ENCODE measurements at places on chromosomes 7 and 10.

DNA sequence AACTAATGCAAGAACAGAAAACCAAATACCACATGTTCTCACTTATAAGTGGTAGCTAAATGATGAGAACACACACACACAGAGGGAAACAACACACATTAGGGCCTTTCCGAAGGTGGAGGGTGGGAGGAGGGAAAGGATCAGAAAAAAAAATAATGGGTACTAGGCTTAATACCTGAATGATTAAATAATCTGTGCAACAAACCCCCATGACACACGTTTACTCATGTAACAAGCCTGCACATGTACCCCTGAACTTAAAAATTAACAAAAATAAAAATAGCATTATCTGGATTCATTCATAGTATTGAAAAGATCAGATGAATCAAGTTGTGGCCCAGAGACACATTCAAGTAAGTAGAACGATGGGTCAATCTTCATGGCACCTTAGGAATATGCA lies 159.5 kb upstream of the POT1 start:
- H3K27ac ChIP-seq = no peak overlapping the region
- H3K4me1 ChIP-seq = no peaks in the 10 kb centered on the region
- no peaks in the 10 kb centered on the region for H3K27me3 ChIP-seq
- no peaks in the 10 kb centered on the region for H3K36me3 ChIP-seq
- H3K4me3 ChIP-seq = no peak overlapping the region
- no peak for DNase-seq

DNA sequence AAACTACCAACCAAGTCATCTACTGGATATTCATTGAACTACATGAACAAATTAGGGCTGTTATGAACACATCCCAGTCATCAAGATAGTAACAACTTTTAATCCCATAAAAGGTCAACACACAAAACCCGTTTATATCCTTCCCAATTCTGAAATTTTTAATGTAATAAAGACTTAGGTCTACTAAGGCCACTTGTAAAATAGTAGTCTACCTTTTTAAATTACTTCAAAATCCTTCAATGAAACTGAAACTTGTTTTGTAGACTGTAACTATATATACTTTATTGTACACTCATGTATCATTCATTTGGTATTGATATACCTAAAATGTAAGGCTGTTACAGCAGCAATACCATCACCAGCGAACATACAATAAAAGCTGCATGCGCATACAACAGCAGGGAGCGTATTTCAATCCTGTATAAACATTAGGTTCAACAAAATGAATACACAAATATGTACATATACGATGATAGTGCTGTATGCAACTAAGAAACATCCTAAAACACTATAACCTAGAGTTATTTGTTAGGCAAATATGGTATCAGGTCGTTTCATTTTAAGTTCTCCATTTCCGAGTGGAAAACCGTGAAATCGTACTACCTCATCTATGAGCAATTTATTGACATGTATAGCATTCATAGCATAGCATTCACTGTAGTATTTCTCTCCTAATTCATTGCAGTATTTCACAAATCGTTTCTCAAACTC lies 973 bp downstream of the ATAD1 start:
- DNase-seq = no peak
- peak overlapping the region; percentile 92 for H3K4me3 ChIP-seq
- no peaks in the 10 kb centered on the region for H3K36me3 ChIP-seq
- no peaks in the 10 kb centered on the region for H3K4me1 ChIP-seq
- no peaks in the 10 kb centered on the region for H3K27me3 ChIP-seq
- peak overlapping the region; percentile 85 for H3K27ac ChIP-seq

- DNase-seq = no peak
- H3K27me3 ChIP-seq = no peaks in the 10 kb centered on the region
- no peaks in the 10 kb centered on the region for H3K36me3 ChIP-seq
- no peak overlapping the region for H3K4me3 ChIP-seq
These were observed 39.3 kb downstream of the VWA2 start for GRCh38 chr10:114278140-114278883.

GRCh38 chr7:26815426-26815825 lies 49.0 kb downstream of the SKAP2 start:
- H3K36me3 ChIP-seq = no peaks in the 10 kb centered on the region
- H3K4me3 ChIP-seq = no peak overlapping the region
- H3K27me3 ChIP-seq = no peaks in the 10 kb centered on the region
- H3K4me1 ChIP-seq = no peaks in the 10 kb centered on the region
- DNase-seq = no peak

DNA sequence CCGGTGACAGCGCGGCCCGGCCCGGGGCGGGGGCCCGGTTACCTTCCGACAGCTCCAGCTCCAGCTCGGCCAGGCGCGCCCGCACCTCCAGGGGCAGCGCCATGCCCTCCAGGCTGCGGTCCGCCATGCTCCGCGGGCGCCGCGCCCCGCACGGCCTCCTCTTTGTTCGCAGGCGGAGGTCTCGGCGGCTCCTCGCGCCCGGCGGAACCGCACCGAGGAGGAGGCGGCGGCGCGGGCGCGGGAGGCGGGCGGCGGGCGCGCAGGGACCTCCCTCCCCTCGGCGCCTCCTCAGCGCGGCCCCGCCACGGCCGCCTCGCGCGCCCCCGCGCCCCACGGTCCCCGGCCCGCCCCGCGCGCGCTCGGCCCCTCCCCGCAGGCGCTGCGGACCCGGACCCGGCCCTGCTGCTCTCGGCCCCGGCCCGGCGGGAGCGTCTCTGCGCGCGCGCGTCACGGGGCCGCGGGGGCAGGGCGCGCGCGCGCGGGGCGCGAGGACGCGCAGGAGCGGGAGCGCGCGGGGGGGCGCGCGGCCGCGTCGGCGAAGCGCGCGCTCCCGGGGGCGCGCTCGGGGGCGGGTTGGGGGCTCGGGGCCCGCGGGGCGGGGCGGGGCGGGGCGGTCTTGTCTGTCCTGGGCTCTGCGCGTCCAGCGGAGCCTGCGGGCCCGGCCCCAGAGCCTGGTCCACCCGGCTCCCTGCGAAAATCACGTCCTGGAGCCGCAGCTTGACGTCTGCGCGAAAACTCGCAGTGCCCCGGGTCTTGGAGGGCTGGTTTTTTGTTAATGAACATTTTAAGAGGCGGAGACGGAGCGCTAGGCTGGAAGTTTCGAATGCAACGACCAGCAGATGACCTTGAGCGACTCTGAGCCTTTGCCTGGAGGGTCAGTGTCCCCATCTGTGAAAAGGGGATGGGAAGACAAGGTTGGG lies at the start of gene DIP2C:
TSS of gene DIP2C (minus strand) at position 217 of the 920 bp plus-strand sequence. CDS start at position 127, 90 bp downstream.
- no peaks in the 10 kb centered on the region for H3K36me3 ChIP-seq
- H3K4me3 ChIP-seq = peak within 1 kb of the TSS; percentile 66
- no peaks in the 10 kb centered on the region for H3K27me3 ChIP-seq
- no peaks in the 10 kb centered on the region for H3K4me1 ChIP-seq
- peak; percentile 70 for DNase-seq
- peak within 1 kb of the TSS; percentile 66 for H3K27ac ChIP-seq

- H3K27me3 ChIP-seq = no peaks in the 10 kb centered on the region
- H3K4me1 ChIP-seq = no peaks in the 10 kb centered on the region
- H3K36me3 ChIP-seq = no peaks in the 10 kb centered on the region
- H3K27ac ChIP-seq = no peak overlapping the region
- no peak overlapping the region for H3K4me3 ChIP-seq
These were observed 1.3 kb downstream of the SPRN start for GRCh38 chr10:133422807-133423771.

- H3K27ac ChIP-seq = no peak overlapping the region
- H3K4me1 ChIP-seq = no peaks in the 10 kb centered on the region
- no peaks in the 10 kb centered on the region for H3K36me3 ChIP-seq
- no peaks in the 10 kb centered on the region for H3K27me3 ChIP-seq
- peak; percentile 33 for DNase-seq
These were observed 5.9 kb upstream of the OR2A25 start for GRCh38 chr7:144063710-144064109.

GRCh38 chr10:4740471-4740870 lies 85.5 kb upstream of the AKR1E2 start:
- H3K27me3 ChIP-seq = no peaks in the 10 kb centered on the region
- H3K27ac ChIP-seq = no peak overlapping the region
- no peak overlapping the region for H3K4me3 ChIP-seq
- H3K36me3 ChIP-seq = no peaks in the 10 kb centered on the region
- DNase-seq = peak; percentile 6

DNA sequence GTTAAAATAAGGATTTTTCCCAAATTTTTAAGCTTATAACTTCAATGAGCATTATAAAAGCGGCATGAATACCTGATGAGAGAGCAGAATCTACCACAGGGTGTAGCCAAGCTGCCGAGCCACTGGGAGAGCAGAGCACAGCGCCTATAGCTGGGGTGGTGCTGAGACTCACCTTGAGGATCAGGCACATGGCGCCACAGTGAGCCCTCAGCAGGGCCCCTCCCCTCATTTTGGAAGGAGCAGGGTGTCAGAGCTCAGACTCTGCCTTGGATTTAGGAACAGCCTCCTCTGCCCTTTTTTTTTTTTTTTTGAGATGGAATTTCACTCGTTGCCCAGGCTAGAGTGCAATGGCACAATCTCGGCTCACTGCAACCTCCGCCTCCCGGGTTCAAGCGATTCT lies 118.6 kb downstream of the SRPK2 start:
- H3K27me3 ChIP-seq = no peaks in the 10 kb centered on the region
- no peak overlapping the region for H3K4me3 ChIP-seq
- H3K36me3 ChIP-seq = no peaks in the 10 kb centered on the region
- no peak overlapping the region for H3K27ac ChIP-seq
- peaks cover 5% of the 10 kb centered on the region for H3K4me1 ChIP-seq

DNA sequence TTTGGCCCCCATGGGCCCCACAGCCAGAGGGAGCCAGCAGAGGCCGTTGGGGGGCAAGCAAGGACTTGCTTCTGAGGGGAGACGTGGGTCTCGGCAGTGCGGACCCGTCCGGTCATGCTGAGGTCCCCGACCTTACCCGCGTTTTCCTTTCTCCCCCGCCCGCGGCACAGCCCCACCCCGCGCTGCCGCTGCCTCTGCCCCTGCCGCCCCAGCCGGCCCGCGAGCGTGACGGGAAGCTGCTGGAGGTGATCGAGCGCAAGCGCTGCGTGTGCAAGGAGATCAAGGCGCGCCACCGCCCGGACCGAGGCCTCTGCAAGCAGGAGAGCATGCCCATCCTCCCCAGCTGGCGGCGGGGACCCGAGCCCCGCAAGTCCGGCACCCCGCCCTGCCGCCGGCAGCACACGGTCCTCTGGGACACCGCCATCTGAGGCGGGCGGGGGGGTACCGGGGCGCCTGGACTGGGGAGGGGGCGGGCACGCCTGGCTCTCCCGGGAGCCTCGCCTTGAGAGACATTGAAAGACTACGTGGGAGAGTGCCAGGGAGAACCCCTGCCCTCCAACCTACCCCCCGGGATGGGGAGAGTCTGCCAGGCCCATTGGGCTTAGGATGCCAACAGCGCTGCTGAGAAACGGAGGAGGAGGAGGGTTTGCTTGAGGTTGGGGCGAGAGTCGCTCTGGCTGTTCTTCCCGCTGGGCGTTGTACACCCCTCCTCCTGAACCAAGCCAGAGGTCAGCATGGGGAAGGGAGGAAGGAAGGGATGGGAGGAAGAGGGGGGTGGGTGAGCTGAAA lies 9.9 kb downstream of the NYAP1 start:
- H3K4me1 ChIP-seq = peaks cover 2% of the 10 kb centered on the region
- H3K27ac ChIP-seq = no peak overlapping the region
- H3K4me3 ChIP-seq = no peak overlapping the region
- H3K27me3 ChIP-seq = no peaks in the 10 kb centered on the region

- peaks cover 5% of the 10 kb centered on the region for H3K4me1 ChIP-seq
- H3K36me3 ChIP-seq = no peaks in the 10 kb centered on the region
- no peak for DNase-seq
- no peak overlapping the region for H3K4me3 ChIP-seq
These were observed 44.9 kb downstream of the FAS start for GRCh38 chr10:89035461-89035860.

GRCh38 chr7:80699045-80699638 lies 60.7 kb downstream of the CD36 start:
- no peaks in the 10 kb centered on the region for H3K36me3 ChIP-seq
- no peak overlapping the region for H3K27ac ChIP-seq
- H3K27me3 ChIP-seq = no peaks in the 10 kb centered on the region

DNA sequence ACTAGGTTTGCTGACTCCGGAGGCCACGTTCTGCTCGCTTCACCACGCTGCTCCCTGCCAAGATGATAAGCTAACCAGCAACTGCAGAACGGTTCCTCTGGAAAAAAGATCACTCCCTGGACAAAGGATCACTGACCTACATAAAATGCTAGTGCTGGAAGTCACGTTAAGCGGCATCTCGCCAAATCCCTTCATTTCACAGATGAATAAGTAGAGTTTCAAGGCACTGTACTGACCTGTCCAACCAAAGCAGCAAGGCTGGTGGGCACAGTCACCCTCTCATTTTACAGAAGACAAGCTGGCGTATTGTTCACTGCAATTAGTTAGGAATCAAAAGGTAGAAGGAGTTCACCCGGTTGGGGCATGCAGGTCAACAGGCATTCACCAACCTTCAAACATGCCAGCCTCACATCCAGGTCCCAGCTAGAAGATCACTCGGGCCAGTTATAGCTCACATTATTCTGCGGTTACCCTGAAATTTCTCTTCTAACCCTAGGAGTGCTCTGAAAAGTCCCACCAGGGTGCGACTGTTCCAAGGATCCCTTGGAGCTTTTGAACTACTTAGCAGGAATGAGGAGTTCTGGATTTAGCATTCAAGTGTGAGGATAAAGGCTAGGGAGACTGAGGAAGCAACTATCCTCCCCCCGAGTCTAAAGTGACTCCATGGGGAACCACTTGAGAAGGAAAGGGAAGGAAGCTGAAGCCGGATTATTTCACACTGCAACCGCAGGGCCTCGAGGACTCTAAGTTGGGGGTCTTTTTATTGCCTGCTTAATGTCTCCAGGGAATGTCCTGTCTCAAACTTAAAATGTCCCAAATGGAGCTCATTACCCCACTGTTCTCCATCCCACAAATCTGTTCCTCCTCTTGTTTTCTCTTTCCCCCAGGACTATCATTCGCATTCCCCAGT lies 32.8 kb downstream of the HIPK2 start:
- no peaks in the 10 kb centered on the region for H3K36me3 ChIP-seq
- peak; percentile 16 for DNase-seq
- no peak overlapping the region for H3K4me3 ChIP-seq
- peaks cover 14% of the 10 kb centered on the region for H3K4me1 ChIP-seq
- H3K27me3 ChIP-seq = no peaks in the 10 kb centered on the region
- no peak overlapping the region for H3K27ac ChIP-seq

- H3K27ac ChIP-seq = no peak overlapping the region
- no peak overlapping the region for H3K4me3 ChIP-seq
- no peaks in the 10 kb centered on the region for H3K36me3 ChIP-seq
- H3K27me3 ChIP-seq = no peaks in the 10 kb centered on the region
- no peaks in the 10 kb centered on the region for H3K4me1 ChIP-seq
These were observed 560.8 kb downstream of the AUTS2 start for GRCh38 chr7:70159121-70159520.

DNA sequence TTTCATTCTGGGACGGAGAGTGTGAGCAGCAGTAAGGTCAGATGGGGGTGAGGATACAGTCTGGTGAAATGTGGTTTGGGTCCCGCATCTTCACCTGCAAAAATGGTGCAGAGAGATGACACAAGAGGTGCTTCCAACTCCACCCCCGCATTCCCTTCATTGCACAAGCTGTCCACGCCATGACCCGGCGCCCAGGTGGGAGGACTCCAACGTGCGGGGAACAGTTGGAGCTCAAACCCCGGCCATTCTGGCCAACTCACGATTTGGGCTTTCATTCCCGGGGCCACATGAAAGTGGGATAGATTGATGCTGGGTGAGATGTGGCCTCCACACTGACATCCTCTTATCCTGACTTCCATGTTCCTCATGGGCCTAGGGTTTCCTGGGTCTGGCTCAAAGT lies 34.6 kb upstream of the ZNF273 start:
- no peak overlapping the region for H3K27ac ChIP-seq
- H3K36me3 ChIP-seq = no peaks in the 10 kb centered on the region
- no peaks in the 10 kb centered on the region for H3K27me3 ChIP-seq
- no peaks in the 10 kb centered on the region for H3K4me1 ChIP-seq

- H3K27me3 ChIP-seq = no peaks in the 10 kb centered on the region
- no peak overlapping the region for H3K4me3 ChIP-seq
- no peaks in the 10 kb centered on the region for H3K4me1 ChIP-seq
- H3K27ac ChIP-seq = no peak overlapping the region
These were observed 1.1 kb upstream of the ING3 start for GRCh38 chr7:120949393-120949911.

All from mesendoderm (in vitro differentiated cells).